ENCODE measurements at places on chromosomes 5 and 9.

DNA sequence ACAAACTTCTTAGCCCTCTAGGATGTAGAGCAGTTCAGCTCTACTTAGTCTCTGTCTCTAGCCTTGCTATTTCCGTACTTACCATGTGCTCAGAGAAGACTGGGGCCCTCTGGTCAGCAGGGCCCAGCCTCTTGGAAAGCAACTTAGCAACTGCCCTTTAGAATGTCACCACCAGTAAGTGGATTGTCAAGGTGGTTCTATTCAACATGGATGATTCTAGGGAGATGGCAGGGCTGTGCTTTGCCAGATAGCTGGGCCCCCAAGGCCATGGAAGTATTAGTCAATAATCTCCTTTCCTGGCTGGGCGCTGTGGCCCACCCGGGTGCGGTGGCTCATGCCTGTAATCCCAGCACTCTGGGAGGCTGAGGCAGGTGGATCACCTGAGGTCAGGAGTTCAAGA lies 177.6 kb upstream of the MVB12B start:
- DNase-seq, result no peak

DNA sequence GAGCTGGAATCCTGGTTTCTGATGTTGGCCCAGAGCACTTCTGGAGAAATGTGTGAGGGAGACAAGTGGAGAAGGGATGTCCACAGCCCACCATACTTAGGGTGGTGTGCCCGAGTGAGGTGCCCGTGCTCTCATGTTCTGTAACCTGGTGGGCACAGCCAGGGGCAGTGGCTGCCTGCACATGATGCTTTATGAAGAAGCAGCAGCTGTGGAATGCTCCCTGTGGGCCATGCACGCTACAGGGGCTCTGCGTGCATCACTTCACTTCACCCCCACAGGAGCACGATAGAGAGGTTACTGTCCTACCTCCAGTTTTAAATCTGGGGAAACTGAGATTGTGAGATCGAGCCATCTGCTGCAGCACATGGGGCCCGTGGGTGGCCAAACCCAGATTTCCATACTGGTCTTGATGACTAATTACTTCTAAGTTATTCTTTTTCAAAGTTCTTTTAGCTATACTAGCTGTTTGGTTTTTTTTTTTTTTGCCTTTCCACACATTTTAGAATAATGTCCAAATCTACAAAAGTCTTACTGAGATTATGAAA lies 441.6 kb downstream of the GADD45G start:
- DNase-seq, result no peak

GRCh38 chr5:54902791-54903473 lies 82.5 kb downstream of the ESM1 start:
- DNase-seq, result no peak

- no peak for DNase-seq
These were observed 104.3 kb downstream of the PDE4D start for GRCh38 chr5:59789197-59789596.

DNA sequence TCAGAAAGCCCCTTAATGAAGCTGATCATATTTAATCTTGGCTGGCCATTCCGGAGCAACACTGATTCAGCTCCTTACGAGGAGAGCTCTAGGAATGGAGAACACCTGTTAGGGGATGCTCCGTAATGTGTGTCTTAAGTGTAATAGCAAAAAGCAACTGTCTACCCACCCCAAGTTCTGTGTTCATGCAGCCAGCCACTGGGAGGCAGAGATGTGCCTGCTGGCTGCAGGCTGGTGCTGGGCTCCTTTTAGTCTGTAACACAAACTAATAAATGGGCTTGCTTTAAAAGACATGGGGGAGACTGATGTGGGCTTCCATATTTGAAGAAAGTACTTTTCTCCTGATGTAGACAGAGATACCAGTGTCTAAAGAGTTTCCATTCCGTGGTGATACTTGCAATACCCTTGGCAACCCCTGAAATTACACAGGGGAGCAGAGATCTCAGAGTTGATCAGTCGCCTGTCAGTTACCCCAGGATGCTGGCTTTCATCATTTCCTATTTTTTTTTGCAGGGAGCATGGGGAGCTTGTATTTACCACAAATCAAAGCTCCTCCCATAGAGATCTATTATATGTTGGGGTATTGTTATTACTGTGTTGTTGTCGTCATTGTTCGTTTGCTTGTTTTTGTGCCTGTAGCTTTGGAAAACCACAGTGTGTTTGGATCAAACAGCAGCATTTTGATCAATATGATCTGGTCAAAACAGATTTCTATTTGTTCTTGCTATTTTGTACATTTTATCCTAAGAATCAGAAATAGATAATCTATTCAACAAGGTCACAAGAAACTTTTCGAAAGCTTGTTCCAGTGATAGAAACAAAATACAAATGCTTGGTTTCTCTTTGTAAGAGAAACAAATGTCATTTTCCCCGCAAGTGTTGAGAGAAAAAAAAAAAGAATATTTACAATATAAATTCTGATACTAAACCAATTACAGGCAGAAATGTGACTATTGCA lies 65.8 kb downstream of the MTX3 start:
- no peak for DNase-seq

DNA sequence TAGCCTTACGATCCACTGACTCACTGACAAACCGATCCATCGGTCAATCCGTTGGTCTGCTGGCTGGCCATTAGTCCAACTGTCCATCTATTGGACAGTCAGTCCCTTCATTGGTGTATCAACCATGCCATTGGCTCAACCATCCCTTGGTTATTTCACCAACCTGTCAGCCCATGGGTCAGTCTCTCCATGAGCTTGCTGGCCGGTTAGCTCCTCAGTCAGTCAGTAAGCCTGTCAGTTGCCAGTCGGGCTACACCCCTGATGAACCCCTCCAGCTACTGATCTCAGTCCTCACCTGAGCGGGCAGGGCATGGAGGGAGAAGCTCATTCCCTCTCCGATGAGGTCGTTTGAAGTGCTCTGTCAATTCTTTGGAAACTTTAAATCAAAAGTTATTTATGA lies 166.5 kb downstream of the FGF18 start:
- DNase-seq, result no peak

DNA sequence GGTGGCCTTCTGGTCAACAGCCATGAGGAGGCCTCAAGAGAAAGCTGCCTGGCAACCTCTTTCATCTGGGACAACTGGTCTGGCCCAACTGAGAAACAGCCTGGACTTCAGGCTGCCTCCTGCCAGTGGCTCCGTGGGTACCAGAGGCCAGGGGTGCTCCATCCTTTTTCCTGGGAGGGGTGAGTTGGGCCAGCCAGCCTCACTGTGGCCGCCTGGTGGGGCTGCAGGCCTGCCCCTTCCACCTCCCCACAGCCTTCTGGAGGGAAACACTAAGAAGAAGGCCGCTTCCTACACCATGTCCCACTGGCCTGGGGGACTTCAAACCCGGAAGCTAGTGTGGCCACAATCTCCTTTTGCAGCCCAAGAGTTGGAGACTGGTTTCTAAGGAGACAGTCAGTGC lies 13.8 kb upstream of the NKD2 start:
- no peak for DNase-seq

DNA sequence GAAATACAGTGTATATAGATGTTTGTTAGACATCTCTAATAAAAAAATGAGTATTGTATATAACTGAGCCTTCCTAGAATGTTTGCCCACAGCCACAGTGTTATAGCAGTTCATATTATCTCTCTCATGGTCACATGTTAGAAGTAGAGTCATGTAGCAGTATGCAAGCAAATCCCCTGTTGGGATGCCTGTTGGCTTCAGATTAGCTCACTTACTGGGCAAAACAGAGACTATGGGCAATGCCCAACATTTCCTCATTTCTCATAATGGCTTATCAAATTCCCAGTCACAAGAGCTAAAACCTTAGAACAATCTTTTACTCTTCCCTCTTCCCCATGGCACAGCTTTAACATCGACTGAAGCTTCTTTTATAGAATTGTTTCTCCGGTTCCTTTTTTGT lies 27.0 kb upstream of the PDCD1LG2 start:
- DNase-seq, result no peak

DNA sequence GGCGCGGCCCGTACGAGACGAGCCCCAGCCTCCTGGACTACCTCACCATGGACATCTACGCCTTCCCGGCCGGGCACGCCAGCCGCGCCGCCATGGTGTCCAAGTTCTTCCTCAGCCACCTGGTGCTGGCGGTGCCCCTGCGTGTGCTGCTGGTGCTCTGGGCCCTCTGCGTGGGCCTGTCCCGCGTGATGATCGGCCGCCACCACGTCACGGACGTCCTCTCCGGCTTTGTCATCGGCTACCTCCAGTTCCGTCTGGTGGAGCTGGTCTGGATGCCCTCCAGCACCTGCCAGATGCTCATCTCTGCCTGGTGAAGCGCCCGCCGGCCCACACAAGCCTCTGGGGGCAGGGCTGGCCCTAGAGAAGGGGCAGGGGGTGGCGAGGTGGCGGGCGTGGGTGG lies 18.5 kb downstream of the PLPP7 start:
- DNase-seq, result no peak

GRCh38 chr5:3024976-3025375 lies 273.5 kb upstream of the IRX2 start:
- no peak for DNase-seq

DNA sequence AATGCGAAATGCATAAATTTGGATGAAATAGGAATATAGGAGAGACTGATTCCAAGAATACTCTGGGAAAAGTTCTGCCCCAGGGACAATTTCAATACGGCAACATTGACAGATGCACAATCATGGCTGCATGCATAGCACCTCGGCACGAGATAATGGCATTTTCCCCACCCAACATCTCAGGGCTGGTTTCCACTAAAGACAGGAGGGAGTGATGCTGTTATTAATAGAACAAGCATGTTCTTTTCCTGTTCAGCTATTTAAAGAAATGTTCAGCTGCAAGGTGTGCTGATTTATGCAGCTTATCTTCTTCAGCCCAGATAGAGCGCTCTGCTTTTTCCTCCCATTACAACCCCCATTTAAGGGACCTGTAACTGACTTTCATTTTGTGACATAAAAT lies 740.2 kb downstream of the TLR4 start:
- no peak for DNase-seq

- no peak for DNase-seq
These were observed 123.0 kb upstream of the RFX3 start for GRCh38 chr9:3648722-3649246.

- no peak for DNase-seq
These were observed 999.8 kb downstream of the NR2F1-AS1 start for GRCh38 chr5:92581249-92581648.

DNA sequence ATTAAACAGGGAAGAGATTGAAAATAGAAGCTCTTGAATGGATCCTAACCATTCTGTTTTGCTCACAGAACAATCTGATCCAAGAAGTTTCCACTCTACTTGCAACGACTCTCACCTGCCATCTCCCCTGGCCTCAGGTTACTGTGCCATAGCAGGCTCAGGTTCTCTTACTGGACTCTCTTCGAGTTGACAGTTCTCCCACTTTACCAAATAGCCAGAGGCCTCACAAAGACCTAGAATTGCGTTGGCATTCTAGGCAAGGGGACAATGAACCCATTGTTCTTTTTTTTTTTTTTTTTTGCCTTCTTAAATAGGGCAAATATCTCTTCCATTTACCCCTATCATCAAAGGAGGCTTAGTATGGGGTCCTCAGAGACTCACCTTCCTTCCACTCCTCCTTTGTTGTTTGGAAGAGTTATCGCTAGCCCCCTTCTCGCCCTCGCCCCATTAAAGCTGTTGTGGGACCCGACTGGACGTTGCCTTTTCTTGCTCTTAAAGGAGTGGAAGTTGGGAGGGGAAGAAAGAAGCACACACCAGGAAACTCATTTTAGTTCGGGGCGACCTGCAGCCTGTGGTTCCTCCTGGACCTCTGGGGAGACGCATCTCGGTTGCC lies 688 bp upstream of the PLPPR1 start:
- DNase-seq, result no peak

- DNase-seq, result no peak
These were observed 273.5 kb downstream of the ARRDC3 start for GRCh38 chr5:91109634-91110033.

DNA sequence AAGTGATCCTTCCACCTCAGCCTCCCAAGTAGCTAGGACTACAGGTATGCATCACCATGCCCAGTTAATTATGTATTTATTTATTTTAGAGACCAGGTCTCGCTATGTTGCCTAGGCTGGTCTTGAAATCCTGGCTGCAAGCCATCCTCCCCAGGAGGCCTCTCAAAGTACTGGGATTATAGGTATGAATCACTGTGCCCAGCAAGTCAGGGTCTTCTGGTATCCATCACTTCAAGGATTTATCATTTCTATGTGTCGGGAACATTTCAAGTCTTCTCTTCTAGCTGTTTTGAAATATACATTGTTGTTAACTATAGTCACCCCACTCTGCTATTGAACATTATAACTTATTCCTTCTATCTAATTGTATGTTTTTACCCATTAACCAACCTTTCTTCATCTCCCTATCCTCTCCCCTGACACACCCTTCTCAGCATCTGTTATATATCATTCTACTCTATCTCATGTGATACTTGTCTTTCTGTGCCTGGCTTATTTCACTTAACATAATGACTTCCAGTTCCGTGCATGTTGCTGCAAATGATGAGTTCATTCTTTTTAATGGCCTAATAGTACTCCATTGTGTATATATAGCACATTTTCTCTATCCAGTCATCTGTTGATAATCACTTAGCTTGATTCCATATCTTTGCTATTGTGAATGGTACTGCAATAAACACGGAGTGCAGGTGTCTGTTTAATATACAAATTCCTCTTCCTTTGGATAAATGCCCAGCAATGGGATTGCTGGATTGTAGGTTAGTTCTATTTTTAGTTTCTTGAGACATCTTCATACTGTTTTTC lies 26.4 kb downstream of the UTP15 start:
- DNase-seq, result no peak

GRCh38 chr9:131759017-131759647 lies 19.3 kb upstream of the RAPGEF1 start:
- DNase-seq, result no peak

DNA sequence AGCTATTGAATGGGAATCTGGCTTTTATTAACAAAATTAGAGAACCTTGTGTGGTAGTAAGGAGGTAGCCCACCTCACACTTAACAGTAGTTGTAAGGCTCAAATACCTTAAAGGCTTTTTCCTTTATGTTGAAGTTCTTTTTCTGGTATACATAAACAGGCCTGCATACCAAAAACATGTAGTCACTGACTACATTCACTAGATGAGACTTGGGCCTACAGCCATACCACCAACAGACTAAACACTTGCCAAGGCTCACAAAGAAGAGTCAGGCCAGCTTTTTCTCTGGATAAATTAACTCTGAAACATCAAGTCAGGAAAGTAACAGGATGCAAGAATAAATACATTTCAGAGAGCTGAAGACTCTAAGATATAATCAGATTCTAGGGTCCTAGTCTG lies 78.6 kb upstream of the MPDZ start:
- no peak for DNase-seq

- no peak for DNase-seq
These were observed 159.3 kb downstream of the SPATA31D1 start for GRCh38 chr9:82147798-82148425.

DNA sequence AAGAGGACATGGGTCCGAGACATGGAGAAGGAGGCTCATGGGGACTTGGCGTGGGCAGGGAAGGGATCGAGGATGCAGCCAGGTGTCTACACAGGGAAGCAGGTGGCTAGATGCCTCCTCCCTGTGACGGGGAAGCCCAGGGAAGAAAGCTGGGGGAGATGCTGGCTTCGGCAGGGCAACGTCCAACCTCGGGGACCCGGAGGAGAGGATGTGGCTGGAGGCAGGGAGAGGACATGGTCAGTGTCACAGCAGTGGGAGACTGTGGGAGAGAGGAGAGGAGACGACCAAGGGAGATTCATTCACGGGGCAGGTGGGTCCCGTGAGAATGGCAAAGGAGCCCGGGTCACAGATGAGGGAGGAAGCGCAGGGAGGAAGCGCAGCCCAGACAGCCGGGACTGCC lies 73.2 kb upstream of the PHYKPL start:
- DNase-seq, result no peak
